ENCODE measurements at places on chromosomes 12 and 14.

DNA sequence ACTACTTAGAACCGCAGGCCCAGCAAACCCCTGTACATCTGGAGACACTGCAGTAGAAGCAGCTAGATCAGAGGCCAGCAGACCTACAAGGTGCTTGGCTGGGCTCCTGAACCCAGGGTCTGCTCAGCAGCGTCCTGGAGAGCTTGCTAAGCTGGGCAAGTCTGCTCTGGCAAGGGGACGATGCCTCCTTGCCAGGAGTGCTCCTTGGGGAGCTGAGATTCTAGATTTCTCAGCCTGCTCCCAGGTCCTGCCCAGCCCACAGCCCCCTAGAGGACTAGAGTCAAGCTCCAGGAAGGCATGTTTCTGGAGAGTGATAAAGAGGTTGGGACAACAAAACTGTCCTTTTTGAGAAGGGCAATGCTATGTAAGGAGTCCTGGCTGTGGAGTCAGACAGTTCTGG lies 60.3 kb downstream of the HSPB8 start:
- DNase-seq = no peak
- H3K27me3 ChIP-seq = no peaks in the 10 kb centered on the region
- no peak overlapping the region for H3K4me3 ChIP-seq
- no peaks in the 10 kb centered on the region for H3K36me3 ChIP-seq

DNA sequence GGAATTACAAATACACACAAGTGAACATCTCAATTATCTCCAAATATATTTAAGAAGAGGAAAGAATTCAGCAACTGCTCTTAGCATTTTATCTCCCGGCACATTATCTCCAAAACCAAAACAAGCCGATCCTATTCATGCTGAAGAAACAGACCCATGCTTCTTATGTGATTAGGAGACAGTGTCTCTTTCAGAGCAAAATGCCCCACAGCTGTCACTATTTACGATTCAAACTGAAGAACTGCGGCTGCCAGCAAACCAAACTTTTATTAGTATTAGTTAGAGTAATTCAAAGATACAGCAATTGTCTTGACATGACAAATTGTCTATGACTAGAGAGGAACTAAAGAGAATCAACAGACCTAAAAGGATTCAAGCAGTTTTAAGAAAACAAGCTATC lies 79.4 kb downstream of the SETD3 start:
- no peaks in the 10 kb centered on the region for H3K4me1 ChIP-seq
- H3K27me3 ChIP-seq = no peaks in the 10 kb centered on the region
- no peak for DNase-seq
- H3K4me3 ChIP-seq = no peak overlapping the region
- H3K36me3 ChIP-seq = peaks cover 74% of the 10 kb centered on the region

- H3K27ac ChIP-seq = no peak overlapping the region
- H3K36me3 ChIP-seq = no peaks in the 10 kb centered on the region
- no peaks in the 10 kb centered on the region for H3K27me3 ChIP-seq
- H3K4me3 ChIP-seq = no peak overlapping the region
Observed at GRCh38 chr12:28872654-28873268, 276.3 kb upstream of the FAR2 start.

DNA sequence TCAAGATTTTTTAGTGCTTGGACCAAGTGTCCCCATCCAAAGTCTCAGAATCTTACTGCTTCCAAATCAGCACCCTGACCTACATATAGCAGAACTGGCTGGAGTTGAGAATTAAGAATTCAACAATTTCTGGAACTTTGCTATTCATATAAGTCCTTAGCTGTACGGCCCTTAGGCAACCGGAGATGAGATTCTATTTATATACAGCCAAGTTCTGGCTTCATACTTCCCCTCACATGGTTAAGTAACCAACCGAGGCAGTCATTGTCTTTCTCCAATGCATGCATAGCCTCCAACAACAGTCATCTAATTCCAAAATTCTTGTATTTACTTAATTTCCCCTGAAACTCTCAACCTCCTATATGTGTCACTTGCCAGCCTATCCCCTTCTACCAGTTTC lies 76.6 kb downstream of the SINHCAF start:
- H3K36me3 ChIP-seq = no peaks in the 10 kb centered on the region
- DNase-seq = no peak
- H3K27me3 ChIP-seq = no peaks in the 10 kb centered on the region
- no peaks in the 10 kb centered on the region for H3K4me1 ChIP-seq
- H3K4me3 ChIP-seq = no peak overlapping the region
- H3K27ac ChIP-seq = no peak overlapping the region

Data from suprapubic skin (tissue), 4 donors.